ENCODE measurements at places on chromosomes 16 and 17.
A peak's percentile ranks its signal among the peaks of the same experiment; 100 is the strongest.

DNA sequence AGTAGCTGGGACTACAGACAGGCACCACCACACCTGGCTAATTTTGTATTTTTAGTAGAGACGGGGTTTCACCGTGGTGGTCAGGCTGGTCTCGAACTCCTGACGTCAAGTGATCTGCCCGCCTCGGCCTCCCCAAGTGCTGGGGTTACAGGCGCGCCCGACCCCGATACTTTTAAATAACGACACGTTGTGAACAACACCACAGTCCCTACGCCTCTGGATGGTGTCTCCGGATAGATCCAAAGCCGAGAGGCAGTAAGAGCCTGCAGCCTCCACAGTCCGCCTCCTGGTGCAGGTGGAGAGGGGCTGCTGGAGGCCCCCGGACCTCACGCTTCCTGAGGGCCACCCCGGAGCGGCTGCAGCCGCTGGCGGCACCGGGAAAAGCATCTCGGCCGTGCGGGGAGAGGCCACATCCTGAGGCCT, 741 bp upstream of the TLCD3A start:
- DNase-seq, result peak; percentile 46

- no peak for DNase-seq
Measured at GRCh38 chr17:46889992-46890564, 32.9 kb upstream of the GOSR2 start.

DNA sequence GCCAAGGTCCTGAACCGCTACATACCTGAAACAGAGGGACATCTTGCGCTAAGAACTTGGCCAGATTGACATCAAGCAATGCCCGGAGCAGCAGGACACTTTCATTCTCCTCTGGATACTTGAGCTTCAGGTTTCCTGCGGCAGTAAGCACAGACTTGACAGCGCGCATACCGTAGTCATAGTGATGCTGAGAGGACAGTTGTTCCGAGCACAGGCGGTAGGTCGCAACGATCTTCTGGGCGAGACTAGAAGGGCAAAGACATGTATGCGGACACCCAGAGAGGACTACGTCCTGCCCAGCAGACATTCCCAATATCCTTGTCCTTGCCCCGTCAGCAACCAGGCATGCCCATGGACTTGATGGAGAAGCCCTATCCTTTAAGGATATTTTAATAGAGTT, 112.9 kb downstream of the DNAH3 start:
- no peak for DNase-seq

DNA sequence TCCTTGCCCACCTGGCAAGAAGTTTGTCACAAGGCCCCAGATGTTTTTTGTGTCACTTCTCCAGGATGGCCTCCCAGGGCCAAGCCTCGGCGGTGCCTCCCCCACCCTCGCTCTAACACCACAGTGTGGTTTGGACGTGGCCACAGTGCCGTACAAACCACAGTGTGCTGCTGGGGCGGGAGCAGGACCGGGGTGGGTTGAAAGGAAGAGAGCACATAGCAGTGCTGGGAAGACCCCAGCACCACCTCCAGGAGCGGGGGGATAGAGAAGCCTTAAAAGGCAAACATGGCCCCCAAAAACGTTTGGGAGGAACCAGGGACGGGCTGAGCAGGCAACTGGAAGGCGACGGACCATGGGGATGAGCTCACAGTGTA, 5.0 kb upstream of the BCL6B start:
- DNase-seq, result no peak

DNA sequence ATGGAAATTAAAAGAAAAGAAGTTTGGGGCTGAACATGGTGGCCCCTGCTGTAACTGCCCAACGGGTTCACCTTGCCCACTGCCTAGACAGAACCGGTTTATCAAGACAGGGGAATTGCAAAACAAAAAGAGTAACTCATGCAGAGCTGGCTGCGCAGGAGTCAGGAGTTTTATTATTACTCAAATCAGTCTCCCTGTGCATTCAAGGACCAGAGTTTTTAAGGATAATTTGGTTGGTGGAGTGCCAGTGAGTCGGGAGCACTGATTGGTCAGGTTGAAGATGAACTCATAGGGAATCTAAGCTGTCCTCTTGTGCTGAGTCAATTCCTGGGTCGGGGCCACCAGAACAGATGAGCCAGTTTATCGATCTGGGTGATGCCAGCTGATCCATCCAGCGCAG, 4.4 kb upstream of the SCPEP1 start:
- no peak for DNase-seq

DNA sequence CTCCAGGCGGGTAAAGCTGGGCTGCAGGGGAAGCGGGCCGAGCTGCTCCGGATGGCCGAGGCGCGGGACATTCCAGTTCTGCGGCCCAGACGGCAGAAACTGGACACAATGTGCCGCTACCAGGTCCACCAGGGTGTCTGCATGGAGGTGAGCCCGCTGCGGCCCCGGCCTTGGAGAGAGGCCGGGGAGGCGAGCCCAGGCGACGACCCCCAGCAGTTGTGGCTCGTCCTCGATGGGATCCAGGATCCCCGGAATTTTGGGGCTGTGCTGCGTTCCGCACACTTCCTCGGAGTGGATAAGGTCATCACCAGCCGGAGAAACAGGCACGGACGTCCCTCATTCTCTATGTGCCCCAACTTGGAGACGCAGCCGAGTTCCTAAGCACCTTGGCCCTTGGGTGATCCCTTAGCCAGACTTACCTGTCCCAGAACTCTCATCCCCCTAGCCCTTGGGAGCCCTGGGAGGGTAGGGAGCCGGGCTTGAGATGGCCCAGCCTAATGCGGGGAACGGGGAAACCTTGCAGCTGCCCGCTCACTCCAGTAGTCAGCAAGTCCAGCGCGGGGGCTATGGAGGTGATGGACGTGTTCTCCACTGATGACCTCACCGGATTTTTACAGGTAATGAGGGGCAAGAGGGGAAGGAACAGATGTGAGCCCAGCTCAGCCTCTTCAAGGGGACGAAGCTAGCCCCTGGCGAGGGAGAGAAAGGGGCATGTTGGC, 806 bp downstream of the MRM1 start:
- DNase-seq, result no peak

DNA sequence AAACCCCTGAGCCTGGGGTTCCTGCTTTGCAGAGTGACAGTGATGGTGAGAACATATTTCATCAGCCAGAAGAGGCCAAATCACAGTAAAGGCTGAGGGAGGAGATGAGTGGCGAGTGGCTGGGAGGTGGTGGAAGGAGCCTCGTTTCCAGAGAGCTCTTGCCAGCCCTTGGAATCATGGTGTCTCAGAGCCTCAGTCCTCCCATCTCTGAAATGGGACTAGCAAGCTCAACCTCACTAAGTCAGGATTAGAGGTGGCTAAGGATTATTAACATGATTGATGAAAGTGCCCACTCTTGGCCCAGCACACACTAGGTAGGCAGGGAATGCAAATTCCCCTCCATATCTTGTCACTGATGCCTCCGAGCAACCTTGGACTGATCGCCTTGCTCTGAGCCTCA, 43.0 kb downstream of the IL4R start:
- DNase-seq, result no peak
